ENCODE measurements at places on chromosomes 13 and 19.

DNA sequence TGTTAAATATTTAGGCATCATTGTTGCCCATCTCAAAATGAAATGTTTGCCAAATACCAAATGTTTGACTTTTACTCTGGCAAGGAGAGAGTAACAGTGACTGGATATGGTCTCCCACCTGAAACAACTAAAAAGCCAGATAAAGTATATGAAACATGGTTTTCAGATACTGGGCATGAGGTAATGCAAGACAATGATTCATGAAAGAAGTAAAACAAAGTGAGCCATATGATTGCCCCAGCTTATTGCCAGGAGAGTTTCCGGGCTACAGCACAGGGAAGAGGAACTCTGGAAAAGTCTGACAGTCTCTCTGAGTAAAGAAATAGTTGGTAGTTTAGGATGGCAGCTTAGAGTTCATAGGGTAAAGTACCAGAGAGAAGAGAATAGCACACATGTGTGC lies 354.6 kb downstream of the DNAJC15 start:
- no peak for DNase-seq

GRCh38 chr19:5673752-5674151 lies 6.6 kb downstream of the MICOS13 start:
- no peak for DNase-seq

- no peak for DNase-seq
Observed at GRCh38 chr13:101576977-101577376, 124.5 kb downstream of the ITGBL1 start.

- DNase-seq, result no peak
Observed at GRCh38 chr13:87538366-87539052, 132.7 kb upstream of the SLITRK5 start.
